ENCODE measurements at places on chromosomes 3 and 15.

GRCh38 chr3:148916132-148916531, 51.0 kb downstream of the CPA3 start:
- DNase-seq: no peak

- no peak for DNase-seq
Measured at GRCh38 chr3:174636451-174636850, 222.7 kb upstream of the NAALADL2 start.

GRCh38 chr3:124201226-124201625, 209.3 kb upstream of the ROPN1 start:
- DNase-seq: no peak

DNA sequence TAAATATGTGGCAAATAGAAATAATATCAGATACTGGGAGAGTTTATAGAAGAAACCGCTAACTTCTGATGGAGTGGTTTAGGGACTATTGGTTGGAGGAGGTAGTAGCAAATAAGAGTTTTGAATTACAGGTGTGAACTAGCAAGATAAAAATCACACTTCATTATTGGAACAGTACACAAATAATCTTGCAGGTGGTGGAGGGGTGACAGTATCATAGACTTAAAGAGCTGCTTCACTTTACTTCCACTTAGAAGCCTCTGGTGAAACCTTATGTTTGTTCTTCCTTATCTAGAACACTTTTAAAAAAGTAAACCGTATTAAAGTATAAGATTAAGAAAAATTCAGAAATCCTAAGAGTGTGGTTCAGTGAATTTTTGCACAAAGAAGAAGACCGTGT, 69.4 kb downstream of the MEF2A start:
- no peak for DNase-seq

DNA sequence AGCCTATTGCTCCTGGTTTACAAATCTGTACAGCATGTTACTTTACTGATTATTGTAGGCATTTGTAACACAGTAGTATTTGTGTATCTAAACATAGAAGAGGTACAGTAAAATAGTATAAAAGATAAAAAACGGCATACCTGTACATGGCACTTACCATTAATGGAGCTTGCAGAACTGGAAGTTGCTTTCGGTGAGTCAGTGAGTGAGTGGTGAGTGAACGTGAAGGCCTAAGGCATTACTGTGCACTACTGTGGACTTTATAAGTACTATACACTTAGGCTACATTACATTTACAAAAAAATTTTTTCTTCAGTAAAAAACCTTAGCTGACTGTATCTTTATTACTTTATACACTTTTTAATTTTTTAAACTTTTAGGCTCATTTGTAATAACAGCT, 90.9 kb downstream of the RAP2B start:
- no peak for DNase-seq

Data from suppressor macrophage (primary cell).